Activated CD4-positive, alpha-beta T cell treated with anti-CD3 and anti-CD28 coated beads, Interleukin-10, Interleukin-2, amounts not matched to agents 100 ng/mL and 50 ng/mL, durations not matched to agents 16 hours and 8 hours (primary cell): ENCODE measurements at places on chromosomes 4 and X.

DNA sequence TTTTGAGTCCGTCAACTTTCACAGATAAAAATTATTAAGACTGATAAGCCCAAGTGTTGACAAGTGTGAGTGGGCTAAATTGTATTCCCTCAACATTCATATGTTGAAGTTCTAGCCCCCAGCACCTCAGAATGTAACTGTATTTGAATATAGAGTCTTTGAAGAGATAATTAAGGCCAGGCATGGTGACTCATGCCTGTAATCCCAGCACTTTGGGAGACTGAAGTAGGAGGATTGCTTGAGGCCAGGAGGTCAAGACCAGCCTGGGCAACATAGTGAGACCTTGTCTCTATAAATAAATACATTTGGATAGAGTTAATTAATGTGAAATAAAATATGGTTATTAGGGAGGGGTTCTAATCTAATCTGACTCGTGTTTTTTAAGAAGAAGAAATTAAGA, 29.7 kb upstream of the SLC25A4 start:
- no peak for DNase-seq

DNA sequence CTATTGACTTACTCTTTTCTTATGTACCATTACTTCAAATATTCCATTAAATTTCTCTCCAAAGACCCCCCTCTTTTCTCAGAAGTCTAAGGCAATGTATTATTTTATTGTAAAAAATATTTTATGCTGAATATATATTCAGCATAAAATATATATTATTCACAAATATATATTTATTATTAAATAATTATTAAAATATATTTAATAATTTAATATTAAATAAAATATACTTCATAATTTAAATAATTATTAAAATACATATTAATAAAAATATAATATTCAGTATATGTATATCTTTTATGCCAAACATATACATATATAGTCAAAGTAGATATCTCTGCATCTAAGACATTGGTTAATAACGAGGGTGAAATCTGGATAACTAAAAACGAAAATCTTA, 418.4 kb downstream of the GASK1B start:
- DNase-seq: no peak

- DNase-seq: peak; percentile 71
Observed at GRCh38 chr4:121822796-121823504, 733 bp downstream of the CCNA2 start.

- no peak for DNase-seq
Observed at GRCh38 chr4:110624904-110625494, 2.1 kb upstream of the PITX2 start.

- peak; percentile 39 for DNase-seq
Observed at GRCh38 chr4:26321373-26322221, 783 bp downstream of the RBPJ start.
